ENCODE measurements at places on chromosomes 16 and 17.
A peak's percentile ranks its signal among the peaks of the same experiment; 100 is the strongest.

- DNase-seq: no peak
Measured at GRCh38 chr17:48541577-48542113, 3.3 kb downstream of the HOXB2 start.

GRCh38 chr16:79673635-79674034 lies 73.1 kb upstream of the MAF start:
- no peak for DNase-seq

DNA sequence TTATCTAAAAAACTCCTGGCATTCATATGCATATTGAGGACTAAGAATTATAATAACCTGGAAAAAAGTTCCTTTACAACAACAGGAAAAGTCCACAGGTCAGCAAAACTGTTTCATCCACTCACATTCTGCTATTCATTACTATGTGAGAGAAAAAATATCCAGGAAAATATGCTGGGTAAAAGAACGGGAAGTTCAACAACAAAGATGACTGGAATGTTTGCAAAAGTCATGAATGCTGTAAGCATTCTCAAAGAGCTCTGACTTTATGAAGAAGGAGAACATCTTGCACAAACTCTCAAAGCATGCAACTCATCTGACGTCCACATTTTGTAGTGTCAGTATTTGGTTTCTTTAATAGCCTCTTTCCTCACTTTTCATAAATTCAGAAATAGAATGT lies 56.9 kb upstream of the ALDH3A1 start:
- DNase-seq: no peak

- DNase-seq: no peak
Measured at GRCh38 chr16:4557973-4558372, 1.8 kb downstream of the C16orf96 start.

- no peak for DNase-seq
Measured at GRCh38 chr17:80384078-80384960, 30.6 kb upstream of the ENDOV start.

DNA sequence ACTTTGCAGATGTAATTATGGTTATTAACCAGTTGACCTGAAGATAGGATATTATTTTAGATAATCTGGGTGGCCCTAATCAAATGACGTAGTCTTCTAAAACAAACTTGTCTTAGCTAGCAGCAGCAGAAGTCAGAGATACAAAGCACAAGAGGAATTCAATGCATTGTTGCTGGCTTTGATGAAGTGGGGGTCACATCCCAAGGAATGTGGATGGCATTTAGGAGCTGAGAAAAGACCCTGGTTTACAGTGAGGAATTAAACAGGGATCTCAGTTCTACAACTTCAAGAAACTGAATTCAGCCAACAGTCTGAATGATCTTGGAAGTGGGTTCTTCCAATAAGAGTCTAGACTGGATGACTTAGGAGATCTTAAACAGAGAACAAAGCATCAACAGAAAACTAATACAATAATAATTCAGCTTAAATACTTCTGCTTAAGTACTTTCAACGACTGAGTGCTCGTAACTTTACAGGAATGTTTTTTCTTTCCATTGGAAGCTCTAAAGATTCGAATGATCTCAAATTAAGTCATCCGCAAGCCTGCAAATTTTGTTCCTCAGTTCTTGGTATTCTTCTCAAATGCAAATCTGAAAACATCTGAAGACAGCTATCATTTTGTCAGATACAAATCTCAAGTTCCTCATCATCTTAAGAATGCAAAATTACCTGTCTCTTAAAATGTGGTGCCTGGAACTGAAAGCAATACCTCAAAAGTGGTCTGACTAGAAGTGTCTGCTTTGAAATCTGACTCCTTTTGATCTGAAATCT lies 3.3 kb downstream of the C16orf46 start:
- no peak for DNase-seq

DNA sequence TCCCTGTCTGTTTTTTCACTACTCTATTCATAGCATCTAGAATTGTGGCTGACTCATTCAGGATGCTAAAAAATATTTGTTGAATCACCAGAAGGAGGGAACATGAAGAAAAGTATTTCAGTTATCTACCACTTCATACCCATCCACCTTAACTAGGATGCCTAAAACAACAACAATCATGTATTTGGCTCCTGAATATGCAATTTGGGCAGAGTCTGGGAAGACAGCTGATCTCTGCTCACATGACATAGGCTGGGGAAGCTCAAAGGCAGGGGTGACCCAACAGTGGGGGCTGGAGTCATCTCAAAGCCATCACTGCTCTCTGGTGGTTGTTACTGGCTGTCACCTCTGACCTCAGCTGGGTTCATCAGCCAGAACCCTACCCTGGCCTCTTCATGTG lies 80.1 kb upstream of the RPL38 start:
- DNase-seq: no peak

- no peak for DNase-seq
Measured at GRCh38 chr17:11342138-11342537, 101.1 kb downstream of the SHISA6 start.

- no peak for DNase-seq
Measured at GRCh38 chr17:20284022-20284421, 183.3 kb downstream of the LGALS9B start.

- DNase-seq: no peak
Measured at GRCh38 chr16:55572439-55572838, 6.0 kb downstream of the CAPNS2 start.

GRCh38 chr17:37490022-37490587 lies 414 bp downstream of the DUSP14 start:
- DNase-seq: peak; percentile 59

DNA sequence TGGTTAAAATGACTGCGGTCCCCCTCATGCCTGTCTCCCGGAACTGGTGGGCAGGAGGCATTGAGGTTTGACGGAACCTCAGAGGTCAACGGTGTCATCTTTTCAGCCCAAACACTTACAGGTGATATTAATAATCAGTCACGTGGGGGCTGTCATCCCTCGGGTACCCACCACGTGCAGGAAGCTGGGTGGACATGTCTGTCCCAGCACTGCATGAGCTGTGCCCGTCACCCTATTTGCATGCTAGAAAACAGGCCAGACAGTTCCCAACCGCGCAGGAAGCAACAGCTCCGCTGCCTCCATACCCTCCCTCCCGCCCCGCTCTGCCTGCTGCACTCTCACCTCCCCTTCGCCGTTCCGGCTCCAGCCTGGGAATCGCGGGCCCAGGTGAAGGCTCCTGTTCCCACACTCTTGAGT lies 1.4 kb downstream of the SYNGR3 start:
- DNase-seq: no peak

DNA sequence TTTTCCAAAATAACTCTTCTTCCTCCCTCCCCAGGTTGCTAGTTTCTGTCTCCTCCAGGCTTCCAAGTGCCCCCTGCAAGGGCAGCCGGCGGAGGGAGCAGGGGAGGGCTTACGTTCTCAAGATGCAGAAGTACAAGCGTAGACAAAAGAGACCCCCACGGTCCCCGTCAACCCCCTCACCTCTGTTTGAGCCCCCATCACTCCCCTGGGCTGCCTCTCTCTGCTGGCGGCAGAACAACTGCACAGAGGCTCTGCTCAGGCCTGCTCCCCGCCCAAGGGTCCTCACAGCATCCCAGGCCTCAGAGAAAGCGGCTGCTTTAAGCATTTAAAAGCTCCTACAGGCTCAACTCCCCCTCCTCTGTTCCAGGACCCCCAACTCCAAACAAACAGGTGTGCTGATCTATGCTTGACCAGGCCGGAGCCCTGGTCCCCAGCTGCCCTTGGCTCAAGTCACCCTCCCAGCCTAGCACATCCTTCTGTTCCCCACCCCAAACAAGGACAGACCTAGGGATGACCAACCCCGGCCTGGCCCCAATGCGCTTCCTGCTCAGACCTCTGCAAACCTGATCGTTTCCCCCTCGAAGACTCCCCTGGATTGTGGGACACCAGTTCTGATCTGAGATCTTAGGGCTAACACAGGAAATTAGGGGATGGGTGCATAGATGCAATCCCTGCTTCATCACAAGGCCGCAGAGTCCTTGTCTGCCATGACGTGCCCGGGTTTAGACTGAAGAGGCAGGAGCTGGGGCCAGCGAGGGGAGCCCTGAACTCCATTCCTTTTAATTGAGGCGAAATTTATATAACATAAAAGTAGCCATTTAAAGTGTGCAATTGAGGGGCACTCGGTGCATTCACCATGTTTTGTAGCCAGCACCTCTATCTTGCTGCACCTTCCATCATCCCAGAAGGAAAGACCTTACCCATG lies 17.2 kb upstream of the RBFOX3 start:
- DNase-seq: no peak

- no peak for DNase-seq
Measured at GRCh38 chr16:73414638-73415037, 366.7 kb upstream of the ZFHX3 start.

GRCh38 chr16:84068041-84068440 lies 25.4 kb upstream of the SLC38A8 start:
- no peak for DNase-seq

- no peak for DNase-seq
Measured at GRCh38 chr17:65147955-65148354, 10.8 kb downstream of the RGS9 start.
